Stimulated activated naive CD4-positive, alpha-beta T cell (primary cell): ENCODE measurements at places on chromosomes 13 and 19.

DNA sequence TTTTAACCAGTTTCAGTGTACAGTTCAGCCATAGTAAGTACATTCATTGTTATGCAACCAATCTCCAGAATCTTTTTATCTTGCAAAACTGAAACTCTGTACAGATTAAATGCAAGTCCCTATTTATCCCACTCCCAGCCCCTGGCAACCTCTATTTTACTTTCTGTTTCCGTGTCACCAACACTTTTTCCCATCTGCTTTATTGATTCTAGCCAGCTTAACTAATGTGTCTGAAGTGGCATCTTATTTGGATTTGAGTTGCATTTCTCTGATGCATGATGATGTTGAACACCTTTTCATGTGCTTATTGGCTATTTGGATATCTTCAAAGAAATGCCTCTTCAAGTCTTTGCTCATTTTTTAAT, 18.9 kb downstream of the SPATA13 start:
- no peak for DNase-seq

GRCh38 chr13:106815545-106815944, 247.6 kb upstream of the ARGLU1 start:
- DNase-seq, result no peak

DNA sequence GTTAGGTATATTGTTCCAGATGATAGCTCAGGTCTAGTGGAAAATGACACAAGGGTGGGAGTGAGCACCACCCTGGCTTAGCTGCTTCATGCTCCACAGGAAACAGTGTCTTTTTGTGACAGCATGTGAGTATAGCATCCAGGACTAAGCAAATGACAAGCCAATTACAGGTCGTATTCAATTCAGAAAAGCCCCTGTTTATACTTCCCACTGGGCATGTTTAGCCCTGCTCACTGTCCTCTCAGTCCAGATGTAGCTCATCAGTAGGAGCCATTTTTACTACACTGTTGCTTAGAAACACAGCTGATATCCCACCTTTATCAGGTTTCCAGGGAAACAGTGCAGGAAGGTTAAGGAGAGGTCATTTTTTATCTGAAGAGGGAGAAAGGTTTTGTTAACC, 8.0 kb downstream of the ABHD13 start:
- no peak for DNase-seq

DNA sequence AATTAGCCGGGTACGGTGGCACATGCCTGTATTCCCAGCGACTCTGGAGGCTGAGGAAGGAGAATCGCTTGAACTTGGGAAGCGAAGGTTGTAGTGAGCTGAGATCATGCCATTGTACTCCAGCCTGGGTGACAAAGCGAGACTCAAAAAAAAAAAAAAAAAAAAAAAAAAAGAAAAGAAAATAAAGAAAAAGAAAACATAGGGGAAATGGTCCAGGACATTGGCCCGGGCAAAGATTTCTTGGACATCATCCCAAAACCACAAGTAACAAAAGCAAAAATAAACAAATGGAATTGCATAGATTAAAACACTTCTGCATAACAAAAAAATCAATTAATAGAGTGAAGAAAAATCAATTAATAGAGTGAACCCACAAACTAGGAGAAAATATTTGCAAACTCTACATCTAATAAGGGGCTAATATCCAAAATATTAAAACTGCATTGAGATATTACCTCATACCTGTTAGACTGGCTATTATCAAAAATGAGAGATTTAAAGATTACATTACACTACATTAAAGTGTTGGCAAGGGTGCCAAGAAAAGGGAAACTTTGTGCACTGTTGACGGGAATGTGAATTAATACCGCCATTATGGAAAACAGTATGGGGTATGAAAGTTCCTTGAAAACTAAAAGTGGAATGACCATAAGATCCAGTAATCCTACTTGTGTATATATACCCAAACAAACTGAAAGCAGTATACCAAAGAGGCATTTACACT, 18.5 kb upstream of the ABCC4 start:
- DNase-seq, result no peak

DNA sequence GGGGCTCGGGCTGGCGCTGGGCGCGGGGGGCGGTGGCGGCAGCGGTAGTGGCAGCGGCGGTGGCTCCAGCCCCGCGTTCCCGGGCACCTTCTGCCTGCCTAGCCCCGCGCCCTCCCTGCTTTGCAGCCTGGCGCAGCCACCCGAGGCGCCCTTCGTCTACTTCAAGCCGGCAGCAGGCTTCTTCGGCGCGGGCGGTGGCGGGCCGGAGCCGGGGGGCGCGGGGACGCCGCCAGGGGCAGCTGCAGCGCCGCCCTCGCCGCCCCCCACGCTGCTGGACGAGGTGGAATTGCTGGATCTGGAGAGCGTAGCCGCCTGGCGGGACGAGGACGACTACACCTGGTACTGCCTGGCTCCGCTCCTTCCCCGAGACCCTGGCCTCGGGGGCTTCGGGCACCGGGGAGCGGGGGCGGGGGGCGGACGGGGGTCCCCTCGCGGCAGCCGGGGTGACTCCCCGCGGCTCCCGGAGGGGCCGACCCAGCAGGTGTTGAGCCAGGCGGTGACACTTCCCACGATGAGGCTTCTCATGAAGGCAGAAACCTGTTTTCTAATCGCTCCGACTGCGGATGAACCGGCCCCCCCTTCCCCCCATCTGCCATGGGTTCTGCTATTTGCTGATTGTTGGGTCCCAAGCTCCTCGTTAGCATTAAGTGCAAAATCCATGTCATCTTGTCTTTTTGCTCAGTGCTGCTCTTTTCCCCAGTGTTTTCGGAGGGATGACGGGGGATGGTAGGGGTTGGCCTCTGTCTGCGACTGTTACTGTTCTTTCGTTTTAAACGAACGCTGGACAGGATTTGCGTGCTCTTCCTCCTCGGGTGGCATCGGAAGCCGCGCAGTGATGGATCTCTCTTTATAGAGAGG, 943 bp downstream of the SLAIN1 start:
- DNase-seq, result peak; percentile 38

- peak; percentile 31 for DNase-seq
These were observed 15.9 kb downstream of the ZNF787 start for GRCh38 chr19:56105090-56105701.

DNA sequence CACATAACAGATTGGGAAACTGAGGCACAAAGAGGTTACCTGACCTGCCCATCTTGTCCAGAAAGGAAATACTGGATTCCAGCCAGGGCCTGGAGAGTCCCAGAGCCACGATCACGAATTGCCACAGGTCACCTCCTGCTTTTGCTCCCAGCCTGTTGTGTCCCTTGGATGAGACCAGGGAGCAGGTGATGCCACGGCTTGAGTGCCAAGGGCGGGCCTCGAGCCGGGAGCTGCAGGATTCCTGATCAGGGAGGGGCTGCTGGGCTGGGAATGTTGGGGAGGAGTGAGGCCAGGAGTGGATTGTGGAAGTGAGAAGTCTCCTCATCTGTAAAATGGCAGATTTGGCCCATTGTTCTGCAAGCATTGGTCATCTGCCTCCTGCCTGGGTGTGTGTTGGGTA, 29.4 kb downstream of the DNM2 start:
- no peak for DNase-seq

GRCh38 chr13:29733147-29733611, 117.2 kb downstream of the UBL3 start:
- DNase-seq, result no peak

DNA sequence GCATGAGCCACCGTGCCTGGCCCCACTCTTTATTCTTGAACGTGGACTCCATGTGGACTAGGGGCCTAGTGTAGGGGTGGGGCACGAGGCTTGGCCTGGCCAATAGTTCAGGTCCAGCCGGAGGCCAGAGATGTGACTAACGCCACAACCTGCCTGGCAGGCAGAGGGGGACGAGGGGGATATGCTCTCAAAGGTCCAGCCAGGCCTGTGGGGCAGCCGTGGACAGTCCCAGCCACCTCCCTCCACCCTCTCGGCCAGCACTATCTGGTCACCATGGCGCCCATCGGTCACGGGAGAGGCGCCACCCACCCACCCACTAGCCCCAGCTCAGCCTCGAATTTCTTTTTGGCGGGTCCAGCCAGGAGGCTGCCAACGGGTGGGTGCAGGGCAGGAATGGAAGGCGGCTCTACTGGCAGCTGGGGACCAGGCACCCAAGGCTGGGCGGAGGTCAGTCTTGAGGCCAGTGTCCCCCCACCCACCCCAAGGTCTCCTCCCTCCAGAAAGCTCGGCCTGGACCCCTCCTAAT, 2.2 kb upstream of the CERS1 start:
- DNase-seq, result no peak

DNA sequence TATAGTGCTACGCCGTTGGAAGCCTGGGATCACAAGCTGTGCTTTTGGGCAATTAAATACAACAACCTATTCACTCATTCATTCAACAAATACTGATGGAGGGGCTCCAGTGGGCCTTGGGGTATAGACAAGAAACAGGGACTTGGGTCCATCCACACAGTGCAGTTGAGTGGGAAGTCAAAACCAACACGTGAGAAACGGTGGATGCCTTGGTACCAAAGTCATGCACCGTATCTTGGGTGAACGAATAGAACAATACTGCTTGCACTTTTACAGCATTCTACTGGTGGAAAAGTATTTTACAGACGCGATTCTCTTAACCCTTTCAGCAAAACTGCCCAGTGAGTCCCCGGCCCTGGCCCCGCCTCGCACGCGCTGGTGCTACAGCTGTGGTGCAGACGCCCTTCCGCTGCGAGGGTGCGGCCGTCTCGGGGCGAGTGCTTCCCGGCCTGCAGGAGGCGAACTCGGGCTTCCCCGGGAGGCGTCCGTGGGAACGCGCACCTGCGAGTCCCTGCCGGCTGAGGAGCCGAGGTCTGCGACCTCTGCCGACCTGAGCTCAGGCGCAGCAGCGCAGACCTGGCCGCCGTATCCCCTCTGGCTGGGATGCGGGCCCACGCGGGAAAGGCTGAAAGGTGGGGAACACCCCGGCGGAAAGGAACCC, 8.3 kb downstream of the TNFRSF19 start:
- DNase-seq, result peak; percentile 58

DNA sequence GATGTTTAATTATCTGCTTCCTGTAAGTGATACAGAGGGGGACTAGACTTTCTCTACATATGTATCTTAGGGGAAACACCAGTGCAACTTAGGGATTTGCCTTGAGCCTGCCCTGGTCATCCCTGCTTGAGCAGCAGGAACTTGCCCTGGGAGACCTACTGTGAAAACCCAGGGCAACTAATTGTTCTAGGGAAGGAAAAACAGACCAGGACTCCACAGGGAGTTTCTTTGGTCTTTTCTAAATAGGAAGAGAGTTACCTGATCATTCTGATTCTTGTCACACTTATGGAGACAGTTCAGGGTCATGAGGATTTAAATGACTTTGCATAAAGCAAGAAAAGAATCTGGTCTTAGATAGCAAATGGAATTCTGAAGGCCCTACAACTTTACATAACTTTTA, 89.1 kb downstream of the WASF3 start:
- no peak for DNase-seq

GRCh38 chr13:43865892-43866291, 13.6 kb downstream of the CCDC122 start:
- DNase-seq, result no peak

GRCh38 chr13:99686157-99686572, 184.9 kb downstream of the TM9SF2 start:
- no peak for DNase-seq

DNA sequence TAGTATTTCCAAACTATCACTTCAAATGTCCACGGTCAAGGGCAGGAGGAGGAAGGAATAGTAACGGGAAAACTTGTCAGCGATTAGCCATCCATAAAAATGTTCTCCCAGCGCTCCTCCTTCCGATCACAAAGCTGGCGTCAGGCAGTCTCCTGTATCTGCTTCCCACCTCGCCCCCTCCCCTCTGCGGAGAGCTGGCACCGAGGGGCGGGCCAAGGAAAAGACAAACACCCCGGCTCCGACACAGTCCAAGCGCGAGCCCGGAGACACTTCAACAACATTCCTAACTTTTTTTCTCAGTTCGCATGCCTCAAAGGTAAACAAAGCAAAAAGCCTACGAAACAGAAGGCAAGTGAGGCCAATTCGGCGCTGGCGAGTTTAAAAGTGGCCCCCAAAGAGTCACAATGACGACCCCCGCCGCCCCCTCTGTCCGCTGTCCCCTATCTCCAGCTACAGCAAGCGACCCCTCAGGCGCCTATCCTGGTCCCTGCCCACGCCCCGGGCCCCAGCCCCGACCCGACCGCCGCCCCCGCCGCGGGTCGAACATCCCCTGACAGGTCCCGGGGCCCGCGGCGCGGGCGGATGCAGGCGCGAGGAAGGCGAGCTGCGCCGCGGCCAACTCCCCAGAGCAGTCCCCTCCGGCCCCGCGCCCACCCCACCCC, 736 bp downstream of the SMAD9 start:
- DNase-seq, result no peak

DNA sequence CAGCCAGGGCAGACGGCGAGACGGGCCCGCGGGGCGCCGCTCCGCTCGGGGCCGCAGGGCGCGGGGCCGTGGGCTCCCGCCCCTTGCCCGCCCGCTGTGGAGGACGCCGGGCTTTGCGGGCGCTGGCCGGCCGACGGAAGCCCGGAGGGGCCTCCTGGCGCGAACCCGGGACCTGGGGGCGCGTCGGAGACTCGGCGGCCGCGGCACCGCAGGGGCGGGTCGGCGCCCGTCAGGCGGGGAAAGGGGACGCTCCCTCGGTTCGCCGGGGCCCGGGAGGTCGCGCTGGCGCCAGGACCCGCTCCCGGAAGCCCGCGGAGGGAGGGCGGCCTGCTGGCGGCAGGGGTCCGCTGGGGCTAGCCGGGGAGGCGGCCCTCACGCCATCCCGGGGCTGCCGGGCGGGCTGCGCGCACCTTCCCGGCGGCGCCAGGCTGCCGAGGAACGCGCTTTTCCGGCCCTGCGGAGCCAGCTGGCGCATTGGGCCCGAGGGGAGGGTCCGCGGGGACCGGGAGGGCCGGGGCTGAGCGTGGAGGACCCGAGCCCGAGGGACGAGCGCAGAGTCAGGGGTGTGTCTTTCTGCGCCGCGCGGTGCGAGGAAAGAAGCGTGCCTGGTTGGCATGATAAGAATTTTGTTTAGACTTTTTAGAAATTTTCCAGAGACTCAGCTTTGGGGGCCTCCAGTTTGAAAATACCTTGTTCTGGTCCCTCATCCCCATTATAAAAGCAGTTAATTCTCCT, 511 bp downstream of the GARRE1 start:
- no peak for DNase-seq

GRCh38 chr13:75364131-75364713, 117.7 kb downstream of the TBC1D4 start:
- no peak for DNase-seq

GRCh38 chr13:60608954-60609353, 211.9 kb downstream of the TDRD3 start:
- DNase-seq, result no peak

DNA sequence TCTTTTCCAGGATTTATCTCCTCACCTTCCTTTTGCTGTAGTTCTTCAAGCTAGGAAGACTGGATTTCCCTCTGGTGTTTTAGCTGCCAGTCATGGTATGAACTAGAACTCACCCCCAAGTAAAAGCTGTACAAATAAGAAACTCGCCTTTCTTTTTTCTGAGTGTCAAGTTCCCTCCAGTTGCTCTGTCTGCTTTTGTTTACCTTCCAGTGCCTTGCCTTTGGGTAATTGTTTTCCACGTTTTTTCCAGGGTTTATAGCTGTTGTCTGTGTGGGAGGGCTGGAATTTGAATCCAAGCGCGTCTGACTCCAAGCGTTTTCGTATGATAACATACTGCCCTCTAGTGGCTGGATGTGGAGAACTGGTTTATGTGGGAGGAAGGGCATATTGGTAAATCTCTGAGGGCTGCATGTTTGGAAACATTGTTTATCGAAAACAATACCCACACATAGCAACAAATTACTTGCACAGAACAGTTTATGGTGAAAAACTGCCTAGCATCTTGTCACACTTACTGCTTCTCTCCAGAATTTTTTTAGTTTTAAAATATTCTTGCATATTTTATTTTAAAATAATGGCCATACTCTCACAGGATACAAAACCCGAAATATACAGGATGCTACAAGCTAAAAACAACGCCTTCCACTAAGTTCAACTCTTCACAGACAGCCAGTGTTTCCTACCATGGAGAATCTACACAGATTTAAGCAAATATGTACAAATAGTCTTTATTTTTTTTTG, 19.2 kb downstream of the RCN3 start:
- peak; percentile 85 for DNase-seq
